ENCODE measurements at places on chromosomes 11 and 22.

- no peak for DNase-seq
These were observed 386.2 kb downstream of the NTM start for GRCh38 chr11:131756479-131757110.

DNA sequence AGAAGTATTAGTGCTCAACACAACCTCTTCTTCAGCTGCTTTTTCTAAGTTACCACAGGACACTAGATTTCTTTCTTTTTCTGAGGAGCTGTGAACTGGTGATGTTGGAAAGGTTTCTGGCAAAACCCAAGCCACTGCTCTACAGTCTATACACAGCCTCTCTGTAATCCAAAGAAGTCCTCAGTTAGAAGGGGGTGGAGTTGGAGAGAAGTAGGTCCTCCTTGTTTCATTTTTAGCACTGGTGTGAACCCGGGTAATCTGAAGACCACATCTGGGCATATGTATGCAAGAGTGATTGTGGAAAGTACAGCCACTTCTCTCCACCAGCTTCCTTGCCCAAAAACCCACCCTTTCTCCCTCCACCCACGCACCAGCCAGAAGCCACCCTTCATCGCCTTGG, 1168.1 kb downstream of the LRRC4C start:
- DNase-seq, result no peak

GRCh38 chr11:83662494-83662893, 376.3 kb upstream of the CCDC90B start:
- DNase-seq, result no peak

DNA sequence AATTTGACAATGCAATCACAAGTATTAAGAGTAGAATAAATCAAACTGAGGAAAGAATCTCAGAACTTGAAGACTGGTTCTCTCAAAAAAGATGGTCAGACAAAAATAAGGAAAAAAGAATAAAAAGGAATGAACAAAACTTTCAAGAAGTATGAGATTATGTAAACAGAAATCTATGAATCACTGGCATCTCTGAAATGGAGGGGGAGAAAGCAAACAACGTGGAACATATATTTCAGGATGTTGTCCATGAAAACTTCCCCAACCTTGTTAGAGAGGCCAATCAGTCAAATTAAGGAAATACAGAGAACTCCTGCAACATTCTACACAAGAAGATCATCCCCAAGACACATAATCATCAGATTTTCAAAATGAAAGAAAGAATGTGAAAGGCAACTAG, 235.7 kb downstream of the SBF2 start:
- no peak for DNase-seq

DNA sequence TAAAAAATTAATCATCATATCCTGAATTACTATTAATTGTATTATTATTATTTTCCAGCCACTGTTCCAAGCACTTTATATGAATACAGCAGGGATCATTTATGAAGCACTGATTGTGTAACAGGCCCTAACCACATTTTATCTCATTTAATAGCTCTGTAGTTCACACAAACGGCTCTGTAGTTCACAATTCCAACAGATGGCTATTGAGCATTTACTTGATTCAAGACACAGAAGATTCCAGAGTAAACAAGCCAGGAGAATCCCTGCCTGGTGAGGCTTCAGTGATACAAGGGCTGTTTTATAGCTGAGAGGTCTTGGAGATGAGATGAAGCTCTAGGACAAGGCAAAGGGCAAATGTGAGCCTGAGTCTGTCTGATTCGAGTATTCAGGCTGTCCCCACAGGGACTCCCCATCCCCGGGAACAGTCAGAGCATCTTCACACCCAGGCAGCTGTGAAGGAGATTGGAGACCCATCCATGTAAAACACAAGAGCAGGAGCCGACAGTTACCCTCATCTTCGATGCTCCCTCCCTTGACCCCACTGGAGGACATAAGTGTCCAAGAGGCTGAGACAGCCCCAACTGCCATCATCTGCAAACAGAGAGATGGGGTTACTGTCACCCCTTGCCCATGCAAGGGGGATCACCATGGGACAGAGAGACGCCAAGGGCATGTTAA, 222.5 kb downstream of the MN1 start:
- DNase-seq, result no peak

- no peak for DNase-seq
These were observed 755.7 kb downstream of the KCNA4 start for GRCh38 chr11:29260939-29261705.

- DNase-seq, result no peak
These were observed 14.8 kb upstream of the MAML2 start for GRCh38 chr11:96357794-96358193.

DNA sequence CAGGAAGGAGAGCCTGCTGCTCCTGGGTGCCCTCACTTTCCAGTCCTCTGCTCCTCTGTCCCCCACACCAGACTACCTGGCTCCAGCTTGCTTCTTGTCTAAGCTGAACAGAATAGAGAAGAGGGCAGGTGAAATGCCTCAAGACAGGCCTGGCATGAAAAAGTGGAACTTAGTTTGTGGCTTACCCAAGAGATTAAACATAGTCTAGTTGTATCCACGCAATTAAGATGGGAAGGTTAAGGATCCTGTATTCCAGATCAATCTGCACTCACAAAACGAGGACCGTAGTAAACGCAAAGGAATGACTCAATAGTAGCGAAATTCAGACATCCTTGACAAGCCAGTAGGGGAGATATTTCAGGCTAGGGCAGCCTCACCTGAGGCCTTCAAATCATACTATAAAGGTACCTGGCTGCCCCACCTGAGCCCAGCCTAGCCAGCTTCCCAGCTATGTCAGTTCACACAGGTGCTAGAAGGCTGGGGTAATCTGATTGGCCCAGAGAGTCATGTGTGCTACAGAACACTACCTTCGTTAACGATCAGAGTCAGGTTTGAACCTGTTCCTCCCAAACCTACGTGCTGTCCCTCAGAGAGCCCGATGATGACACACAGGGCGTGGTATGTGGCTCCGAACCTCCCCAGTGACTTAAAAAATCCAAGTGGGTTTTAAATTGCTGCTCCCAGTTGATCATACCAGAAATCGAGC, 46.5 kb downstream of the AHNAK start:
- no peak for DNase-seq

DNA sequence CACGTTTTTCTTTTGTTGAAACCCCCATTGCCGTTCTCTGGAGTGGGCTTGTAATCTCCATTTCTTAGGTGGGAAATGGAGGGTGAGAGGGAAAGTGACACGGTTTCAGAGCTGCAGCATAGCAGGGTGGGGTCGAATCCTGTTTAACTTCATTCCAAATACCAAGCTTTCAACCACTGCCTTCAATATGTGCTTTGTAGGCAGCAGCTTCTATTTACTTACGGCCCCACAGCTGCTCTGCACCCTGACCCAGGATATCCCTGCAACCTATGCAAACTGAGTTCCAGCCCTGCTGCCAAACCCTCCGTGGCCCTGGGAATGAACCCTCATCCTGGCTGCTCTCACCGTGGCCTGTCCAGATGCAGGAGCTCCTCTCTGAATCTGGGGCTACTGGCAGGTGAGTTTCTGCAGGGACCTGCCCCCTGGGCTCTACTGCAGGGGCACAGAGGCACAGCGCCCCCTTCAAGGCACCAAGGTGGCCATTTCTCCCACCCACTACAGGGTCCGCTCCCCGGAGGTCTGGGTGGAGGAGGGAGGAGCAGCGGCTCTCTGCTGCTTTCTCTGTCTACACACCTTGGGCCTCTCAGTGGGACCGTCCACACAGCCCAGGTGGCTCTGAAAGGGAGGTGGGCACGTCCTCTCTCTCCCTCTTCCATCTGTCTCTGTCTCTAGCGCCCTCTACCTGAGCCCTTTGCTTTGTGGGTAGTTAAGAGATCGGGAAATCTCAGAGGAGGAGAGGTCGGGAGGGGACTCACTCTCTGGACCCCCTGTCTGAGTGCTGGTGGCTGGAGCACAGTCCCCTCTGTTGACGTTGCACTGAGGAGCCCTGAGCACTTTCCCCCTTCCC, 279.1 kb downstream of the BRD1 start:
- DNase-seq, result no peak

DNA sequence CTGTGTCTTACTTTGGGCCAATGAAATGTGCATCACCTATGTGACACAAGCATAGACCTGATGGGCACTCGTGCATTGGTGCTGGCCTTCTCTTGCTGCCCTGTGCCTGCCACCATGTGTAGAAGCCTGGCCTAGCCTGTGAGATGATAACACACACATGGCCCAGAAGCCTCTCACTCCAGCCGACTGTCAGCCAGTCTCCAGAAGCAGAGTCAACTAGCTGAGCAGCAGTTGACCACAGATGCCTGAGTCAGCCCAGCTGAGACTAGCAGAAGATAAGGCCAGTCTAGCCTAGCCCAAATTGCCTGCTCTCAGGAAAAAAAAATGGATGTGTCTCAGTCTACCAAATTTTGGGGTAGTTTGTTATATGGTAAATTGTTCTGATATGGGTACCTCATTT, 46.2 kb downstream of the CSNK2A3 start:
- no peak for DNase-seq

DNA sequence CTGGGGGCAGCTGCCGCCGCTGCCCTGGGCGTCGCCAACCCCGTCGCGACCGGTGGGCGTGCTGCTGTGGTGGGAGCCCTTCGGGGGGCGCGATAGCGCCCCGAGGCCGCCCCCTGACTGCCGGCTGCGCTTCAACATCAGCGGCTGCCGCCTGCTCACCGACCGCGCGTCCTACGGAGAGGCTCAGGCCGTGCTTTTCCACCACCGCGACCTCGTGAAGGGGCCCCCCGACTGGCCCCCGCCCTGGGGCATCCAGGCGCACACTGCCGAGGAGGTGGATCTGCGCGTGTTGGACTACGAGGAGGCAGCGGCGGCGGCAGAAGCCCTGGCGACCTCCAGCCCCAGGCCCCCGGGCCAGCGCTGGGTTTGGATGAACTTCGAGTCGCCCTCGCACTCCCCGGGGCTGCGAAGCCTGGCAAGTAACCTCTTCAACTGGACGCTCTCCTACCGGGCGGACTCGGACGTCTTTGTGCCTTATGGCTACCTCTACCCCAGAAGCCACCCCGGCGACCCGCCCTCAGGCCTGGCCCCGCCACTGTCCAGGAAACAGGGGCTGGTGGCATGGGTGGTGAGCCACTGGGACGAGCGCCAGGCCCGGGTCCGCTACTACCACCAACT, 1.0 kb downstream of the FUT4 start:
- peak; percentile 7 for DNase-seq

DNA sequence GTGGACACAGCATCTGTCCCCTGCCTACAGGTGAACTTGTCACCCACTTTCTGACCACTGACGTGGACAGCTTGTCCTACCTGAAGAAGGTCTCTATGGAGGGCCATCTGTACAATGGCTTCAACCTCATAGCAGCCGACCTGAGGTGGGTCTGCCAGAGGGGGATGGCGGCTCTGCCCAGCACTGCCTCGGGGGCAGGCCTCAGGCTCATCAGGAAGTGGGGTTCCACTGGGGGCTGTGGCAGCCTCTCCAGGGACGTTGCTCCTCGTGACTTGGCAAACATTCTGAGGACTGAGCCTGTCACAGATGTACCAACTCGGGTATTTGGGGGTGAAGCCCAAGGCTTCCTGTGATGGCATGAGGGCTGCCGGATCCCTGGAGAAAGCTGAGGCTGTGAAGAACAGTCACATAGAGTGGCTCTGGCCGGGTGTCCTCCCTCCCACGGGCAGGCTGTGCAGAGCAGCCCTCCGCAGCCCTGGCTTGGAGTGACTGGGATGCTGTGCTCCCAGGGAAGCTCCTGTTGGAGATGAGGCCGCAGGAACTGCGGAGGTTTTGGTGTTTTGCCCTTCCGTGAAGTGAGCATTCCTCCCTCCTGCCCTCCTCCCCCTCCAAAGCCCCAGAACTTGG, 26.5 kb upstream of the DGCR8 start:
- no peak for DNase-seq

GRCh38 chr11:35878741-35879140, 65.1 kb upstream of the LDLRAD3 start:
- no peak for DNase-seq

DNA sequence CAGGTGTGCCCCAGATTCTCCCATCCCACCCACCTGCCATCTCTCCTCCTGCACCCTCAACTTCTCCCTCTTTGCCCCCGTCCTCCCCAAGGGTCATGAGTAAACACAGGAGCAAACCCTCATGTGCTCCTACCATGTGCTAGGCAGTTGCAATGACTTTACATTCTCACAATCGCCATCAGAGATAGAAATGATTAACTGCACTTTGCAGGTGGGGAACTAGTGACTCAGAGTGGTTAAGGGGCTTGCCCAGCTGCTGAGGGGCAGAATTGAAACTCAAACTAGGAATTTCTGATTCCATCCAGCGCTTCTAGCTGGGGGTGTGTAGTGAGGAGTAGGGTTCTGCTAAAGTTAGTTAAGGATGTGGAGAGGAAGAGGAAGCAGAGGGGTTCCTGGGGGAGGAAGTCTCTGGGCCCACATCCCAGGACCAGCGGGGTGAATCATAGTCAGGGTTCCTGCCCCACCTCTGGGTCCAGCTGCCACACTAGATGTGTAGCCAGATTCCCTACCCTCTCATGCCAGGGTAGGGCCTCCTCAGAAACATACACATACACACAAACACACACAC, 16.0 kb upstream of the PRG2 start:
- peak; percentile 39 for DNase-seq

GRCh38 chr11:133606124-133606523, 73.8 kb upstream of the OPCML start:
- DNase-seq, result no peak

GRCh38 chr11:122344215-122344614, 228.2 kb upstream of the BLID start:
- DNase-seq, result no peak

- no peak for DNase-seq
These were observed 158.4 kb downstream of the TEAD1 start for GRCh38 chr11:12832480-12833224.

- DNase-seq, result peak; percentile 48
These were observed 177.6 kb downstream of the IGLL1 start for GRCh38 chr22:23402275-23403151.

DNA sequence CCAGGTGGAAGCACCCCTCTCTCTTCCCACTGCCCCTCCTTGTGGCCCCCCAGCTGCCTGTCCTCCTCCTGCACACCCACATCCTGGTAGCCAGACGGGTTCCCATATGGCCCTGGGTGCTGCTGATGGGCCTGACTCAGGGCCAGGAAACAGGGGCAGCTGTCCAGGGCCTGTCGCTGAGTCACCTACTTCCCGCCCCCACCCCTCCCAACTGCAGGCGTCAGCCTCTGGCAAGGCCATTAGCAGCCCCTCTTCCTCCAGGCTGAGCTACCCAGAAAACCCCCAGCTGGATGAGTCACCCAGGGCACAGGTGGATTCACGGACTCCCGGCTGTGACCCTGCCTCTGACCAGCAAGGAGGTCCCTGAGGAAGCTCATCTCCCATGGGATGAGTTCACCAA, 6.9 kb upstream of the GAL start:
- no peak for DNase-seq

DNA sequence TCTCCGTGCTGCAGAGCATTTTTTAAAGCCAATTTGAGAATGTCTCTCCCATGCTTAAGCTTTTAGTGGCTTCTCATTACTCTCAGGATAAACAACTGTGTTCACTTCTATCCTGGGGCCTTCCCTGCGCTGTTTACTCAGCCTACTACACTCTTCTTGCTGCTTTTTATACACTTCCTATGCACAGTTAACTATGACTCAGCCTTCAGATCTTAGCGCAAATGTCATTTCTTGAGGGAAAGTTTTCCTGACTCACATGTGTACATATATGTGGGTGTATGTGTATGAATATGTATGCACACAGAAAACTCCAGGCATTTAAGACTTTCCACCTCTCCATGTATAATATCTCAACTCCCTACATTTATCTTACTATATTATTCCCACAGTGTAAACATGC, 9.8 kb downstream of the THAP12 start:
- DNase-seq, result no peak

- no peak for DNase-seq
These were observed 10.5 kb upstream of the MFNG start for GRCh38 chr22:37496651-37497050.
